Pulmonary artery endothelial cell (primary cell): ENCODE measurements at places on chromosomes 3 and 15. TPM values are rescaled to one million over a fixed set of nuclear protein-coding genes. Genes with fewer than 3 reads are reported as not detected.
A peak's percentile ranks its signal among the peaks of the same experiment; 100 is the strongest.

DNA sequence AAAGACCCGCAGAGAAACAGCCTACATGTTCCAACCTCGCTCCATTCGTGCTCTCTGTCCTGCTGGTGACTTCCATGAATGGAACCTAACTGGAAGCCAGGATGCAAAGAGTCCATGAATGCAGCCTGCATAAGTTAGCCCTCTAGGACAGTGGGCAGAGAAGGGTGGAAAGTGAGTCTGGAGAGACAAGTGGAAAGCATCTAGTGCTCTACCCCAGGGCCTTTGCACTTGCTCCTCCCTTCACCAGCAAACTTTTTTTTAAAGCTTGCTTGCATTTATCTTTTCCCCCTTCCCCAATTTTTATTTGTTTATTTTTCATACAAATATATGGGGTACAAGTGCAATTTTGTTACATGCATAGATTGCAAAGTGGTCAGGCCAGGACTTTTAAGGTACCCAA lies 7.9 kb upstream of the CYP1A1 start:
- no peak for DNase-seq

Gene CPEB1
- 0.07 TPM in 1 of 2 replicates, not detected in the other for total RNA-seq

Gene TERC
- 70.7 and 108 TPM in 2 replicates for total RNA-seq

DNA sequence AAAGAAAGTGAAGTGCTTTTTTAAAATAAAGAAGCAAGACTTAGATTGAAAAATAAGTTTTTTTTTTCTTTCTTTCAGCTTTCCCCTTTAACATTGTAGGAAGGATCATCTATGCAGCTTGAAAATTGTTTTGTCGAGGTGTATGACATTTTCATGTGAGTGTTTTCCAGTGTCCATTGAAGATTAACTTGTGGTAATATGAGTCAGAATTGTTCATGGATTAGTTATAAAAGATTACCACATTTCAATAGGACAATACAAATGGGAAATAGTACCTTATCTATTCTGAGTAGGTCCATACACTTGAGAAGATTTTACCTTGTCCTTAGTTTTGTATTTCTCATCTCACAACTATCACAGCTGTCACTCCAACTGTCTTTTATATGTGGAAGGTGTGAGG lies 1234.7 kb downstream of the NSUN3 start:
- no peak for DNase-seq

Gene TMCO5A
- total RNA-seq, result not detected in 2 replicates

GRCh38 chr15:64536244-64536836 lies 76.0 kb downstream of the ZNF609 start:
- peak; percentile 64 for DNase-seq

Gene KY
- not detected in 2 replicates for total RNA-seq

DNA sequence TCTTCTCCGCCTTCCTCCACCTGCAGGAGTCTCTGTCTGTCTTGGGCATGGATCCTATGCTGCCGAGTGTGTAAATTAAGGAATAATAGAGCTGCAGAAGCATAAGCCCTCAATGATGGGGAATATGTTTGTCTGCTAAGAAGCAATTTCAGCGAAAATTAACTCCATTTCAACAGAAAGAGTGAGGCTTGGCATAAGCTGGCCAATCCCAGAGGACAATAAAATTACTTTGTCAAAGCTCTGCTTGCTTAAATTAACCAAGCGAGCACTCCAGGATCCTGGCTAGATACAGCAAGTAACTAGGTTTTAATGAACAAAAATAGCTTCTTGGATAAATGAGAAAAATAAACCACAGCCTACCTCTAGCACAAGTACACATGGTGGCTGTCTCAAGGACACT lies 33.5 kb upstream of the PRR20G start:
- no peak for DNase-seq
